SHP77 treated with DMSO at 0.1 percent for 48 hours (cell line): ENCODE measurements at places on chromosomes 2 and 18.

DNA sequence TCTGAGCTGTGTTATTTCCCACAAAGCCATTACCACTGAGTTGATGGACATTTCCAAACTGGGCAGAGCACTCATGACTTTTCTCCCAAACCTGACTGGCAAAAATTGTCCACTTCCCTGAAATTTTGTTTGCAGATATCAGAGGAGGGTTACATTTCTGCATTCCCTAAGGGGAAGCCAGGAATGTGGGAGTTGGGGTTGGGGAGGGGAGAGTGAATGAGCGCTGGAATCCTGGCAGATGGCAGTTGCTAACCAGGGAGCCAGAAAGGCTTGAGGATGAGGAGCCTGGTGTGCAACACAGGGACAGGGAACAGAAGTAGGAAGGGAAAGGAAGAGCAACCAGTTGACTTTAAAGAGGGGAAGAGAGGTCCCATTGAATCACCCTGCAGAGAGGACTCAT lies 14.0 kb upstream of the CCNYL1 start:
- DNase-seq: no peak

DNA sequence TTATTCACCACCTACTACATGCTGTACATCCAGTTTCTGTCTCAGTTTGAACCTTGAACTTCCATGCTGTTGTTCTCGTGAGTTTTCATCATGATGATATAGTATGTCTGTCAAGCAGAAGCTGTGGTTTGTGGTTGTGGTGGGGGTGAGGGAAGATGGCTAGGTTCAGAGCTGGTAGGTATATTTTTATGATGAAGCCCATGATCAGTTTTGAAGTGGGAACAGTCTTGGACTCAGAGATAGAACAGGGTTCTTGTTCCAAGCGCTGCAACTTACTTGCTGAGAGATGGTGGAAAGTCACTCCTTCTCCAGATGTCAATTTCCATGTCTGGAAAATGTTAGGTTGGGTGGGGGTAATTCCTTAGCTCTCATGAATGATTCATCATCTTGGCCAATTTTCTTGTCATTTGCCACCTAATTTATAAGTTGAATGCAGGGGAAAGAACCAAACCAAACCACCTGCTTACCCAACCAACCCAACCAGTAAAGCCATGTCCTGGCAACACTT lies 21.6 kb downstream of the PMAIP1 start:
- no peak for DNase-seq

- no peak for DNase-seq
Measured at GRCh38 chr2:70569559-70569958, 15.9 kb upstream of the TGFA start.

DNA sequence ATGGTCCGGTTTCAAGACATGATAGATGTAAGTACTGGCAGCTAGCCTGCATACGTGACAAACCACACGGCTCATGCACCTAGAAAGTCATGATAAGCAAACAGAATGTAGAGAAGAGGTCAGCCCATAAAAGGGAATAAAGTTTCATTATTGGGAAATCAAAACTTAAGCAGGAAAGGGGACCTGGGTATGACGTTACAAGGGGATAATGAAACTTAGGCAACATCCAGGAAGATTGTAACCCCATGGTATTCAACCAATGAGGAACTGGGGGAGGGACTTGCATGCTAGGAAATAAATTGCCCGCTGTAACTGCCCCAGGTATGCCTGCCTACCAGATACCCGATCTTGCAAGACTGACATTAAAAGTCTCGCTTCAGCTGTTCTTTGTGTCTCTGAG lies 1679.0 kb downstream of the SUCLG1 start:
- no peak for DNase-seq

- DNase-seq: no peak
Measured at GRCh38 chr18:60448487-60449267, 76.1 kb upstream of the MC4R start.

DNA sequence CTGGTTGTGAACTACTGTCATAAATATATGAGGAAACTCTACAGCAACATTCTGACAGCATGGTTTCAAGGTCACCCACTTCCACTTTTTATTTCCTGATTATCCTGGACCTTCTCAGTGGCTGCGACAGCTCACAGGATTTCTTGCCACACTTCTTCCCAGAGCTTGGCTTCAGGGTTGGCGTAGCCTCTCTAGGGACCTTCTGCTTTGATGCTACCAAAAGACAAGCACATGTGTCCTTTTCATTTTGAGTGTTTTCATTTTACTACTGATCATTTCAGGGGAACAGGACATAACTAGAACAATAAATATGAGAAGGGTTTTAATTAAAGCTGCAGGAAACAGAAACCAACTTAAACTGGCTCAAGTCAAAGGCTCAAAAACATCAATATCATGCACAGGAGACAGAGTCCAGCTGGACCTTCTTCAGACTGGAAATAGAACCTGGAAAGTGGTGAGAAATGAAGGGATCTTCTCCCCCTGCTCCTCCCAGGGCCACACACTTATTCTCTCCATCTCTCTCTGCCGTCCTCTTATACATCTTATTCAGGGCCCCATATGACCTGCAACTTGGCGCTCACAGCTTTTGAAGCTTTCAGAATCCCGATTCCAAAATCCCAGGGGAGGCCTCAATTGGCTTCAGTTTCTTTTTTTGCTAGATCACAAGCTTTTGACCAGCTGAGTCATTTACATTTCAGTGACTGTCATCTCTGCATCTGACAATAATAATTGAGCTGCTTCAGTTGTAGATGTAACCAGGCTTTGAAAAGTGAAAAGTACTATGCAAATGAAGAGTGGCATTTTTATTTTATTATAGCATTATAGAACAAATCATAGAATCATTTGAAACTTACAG lies 9.7 kb downstream of the VIT start:
- DNase-seq: no peak

GRCh38 chr2:67792681-67793091 lies 270.1 kb downstream of the C1D start:
- no peak for DNase-seq

- DNase-seq: no peak
Measured at GRCh38 chr2:203578759-203579643, 43.9 kb upstream of the RAPH1 start.

DNA sequence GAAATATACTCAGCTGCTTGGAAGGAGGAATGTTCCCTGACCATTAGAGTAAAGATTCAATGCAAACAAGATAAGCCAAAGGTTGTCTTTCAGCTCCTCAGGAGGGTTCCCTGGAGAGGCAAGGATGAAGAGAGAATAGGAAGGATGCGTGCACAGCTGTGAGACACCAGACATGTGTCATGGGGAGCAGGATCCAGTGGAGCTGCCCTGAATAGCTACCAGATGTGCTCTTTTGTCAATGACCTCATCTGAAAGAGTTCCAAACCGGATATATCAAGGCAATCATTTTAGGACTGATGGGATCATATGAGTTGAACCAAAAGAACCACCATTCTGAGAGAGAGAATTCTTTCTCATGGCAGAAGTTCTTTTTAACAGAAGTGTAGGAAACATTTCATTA lies 490.6 kb downstream of the IRS1 start:
- DNase-seq: no peak

GRCh38 chr18:78776151-78776550 lies 203.5 kb upstream of the SALL3 start:
- no peak for DNase-seq

- DNase-seq: no peak
Measured at GRCh38 chr2:19367326-19367725, 8.9 kb upstream of the OSR1 start.

DNA sequence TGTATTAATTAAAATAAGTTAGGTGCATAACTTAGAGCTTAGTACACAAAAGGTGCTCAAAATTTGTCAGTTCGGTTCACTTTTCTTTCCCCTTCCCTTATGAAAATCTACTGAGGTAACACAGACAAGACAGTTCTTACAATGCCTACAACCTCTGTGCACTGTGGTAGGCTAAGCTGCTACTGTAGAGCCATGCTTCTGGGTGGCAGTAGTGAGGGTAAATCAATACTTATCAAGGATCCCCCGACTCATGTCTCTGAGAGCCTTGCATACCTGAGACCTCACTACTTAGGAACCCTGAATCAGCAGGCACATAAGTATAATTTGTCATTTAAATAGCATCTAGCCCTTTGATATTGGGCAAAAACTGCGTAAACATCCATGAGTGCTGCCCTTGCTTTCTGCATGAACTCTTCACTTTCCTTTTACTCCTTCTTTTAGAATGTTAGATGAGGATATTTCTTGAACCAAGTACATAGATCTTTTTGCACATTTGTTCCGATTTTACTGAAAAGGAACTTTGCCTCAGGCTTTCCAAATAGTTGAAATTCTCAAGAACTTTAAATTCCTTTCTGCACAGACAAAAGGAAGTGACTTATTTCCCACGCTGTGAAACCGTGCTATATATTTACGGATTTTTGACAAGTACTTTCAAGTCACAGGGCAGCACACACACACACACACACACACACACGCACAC lies 234.4 kb downstream of the TRIB2 start:
- DNase-seq: no peak

GRCh38 chr2:85890522-85891176 lies 1.9 kb upstream of the ST3GAL5 start:
- DNase-seq: no peak

- no peak for DNase-seq
Measured at GRCh38 chr18:32618546-32618945, 147.9 kb upstream of the GAREM1 start.

DNA sequence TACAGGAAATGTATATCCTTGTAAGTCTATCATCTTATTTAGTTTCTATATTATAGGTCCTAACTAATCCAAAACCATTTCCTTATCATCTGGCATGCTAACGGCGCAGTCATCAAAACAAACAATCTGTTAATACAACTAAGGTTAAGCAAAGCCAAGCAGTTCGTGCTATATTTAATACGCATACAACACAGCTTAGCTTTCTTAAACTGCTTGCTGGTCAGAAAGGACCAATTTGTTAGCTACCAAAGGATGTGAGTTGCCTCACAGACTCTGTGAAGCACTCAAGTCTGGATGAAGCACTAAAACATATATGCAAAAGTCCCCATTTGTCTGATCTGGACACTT lies 67.0 kb downstream of the ZEB2 start:
- DNase-seq: no peak

- DNase-seq: no peak
Measured at GRCh38 chr2:25977768-25978167, 4.5 kb downstream of the KIF3C start.

DNA sequence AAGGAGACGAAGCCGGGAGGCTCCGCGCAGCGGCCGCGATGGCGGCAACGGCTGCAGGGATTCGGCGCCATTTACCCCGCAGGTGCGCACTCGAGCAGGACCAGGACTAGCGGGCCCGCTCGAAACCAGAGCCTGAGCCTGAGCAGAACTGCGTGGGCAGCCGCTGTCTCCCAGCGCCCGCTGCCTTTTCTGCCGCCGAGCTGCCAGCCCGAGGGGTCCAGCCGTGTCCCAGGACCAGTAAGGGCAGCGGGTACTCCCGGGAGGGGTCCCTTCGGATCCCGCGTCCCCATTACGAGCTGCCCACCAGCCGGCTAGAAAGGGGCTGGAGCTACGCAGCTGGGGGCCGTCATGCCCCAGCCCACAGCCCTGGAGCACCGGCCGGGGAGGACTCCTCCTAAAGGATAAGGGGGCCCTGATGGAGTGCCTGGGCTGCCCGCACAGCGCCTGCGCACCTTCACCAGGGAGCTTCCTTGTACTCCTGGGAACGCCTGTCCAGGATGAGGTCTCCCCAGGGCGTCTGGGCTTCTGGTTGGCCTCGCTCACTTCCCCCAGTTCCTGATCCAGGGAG lies 9.9 kb downstream of the ALPP start:
- no peak for DNase-seq

DNA sequence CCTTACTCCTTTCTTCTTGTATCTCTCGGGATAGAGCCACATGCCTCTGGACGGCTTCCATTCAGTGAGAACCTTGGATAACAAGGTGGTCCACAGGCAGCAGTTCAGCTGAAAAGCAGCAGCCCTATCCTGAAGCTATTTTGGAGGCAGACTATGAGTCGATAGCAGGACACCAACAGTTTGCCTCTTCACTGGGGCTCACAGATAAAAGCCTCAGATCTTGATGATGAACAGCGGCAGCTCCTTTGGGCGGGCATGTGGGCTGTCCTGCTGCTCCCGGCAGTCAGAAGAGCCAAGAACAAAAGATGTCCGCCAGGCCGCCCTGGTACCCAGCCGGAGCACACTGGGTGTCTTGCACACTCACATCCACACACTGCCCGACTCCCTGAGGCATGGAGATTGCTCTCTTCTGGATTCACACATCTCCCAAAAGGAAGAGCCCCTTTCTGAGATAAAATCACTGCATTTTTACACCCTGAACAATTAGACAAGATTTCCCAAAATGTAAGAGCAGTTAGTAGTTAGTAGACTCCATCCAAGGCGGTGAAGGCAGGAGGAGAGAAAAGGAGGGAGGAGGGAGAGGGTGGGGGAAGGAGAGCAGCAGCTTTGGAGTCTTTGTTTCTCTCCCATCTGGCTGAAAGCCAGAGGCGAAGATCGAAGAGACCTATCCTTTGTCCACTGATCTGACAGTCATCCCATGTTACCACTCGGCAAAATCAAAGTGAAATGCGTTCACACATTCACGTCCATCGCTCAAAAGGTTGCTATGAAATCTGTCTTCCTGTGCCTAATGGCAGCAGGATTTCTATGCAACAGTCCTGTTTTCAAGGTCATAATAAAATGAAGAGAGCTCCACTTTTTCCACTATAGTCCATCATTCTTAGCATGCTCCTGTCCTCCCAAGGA lies 90.1 kb upstream of the KLF7 start:
- DNase-seq: no peak

GRCh38 chr2:159706385-159706980 lies 5.8 kb upstream of the MARCHF7 start:
- DNase-seq: no peak

DNA sequence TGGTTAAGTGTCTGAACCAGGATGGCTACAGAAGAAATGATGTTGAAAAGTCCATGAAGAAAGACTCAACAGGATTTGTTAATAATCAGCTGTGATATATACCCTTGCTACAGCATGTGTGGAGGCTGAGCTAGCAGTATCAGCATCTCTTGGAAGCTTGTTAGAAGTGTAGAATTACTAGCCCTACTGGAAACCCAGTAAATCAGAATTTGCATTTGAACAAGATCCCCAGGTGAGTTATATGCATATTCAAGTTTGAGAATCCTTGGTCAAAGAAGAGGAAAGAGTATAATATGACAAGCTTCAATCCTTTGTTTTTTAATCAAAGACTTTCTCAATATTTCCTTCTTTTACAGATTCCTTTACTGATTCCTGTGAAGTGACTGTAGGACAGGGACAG lies 109.0 kb upstream of the KCNJ3 start:
- DNase-seq: no peak

DNA sequence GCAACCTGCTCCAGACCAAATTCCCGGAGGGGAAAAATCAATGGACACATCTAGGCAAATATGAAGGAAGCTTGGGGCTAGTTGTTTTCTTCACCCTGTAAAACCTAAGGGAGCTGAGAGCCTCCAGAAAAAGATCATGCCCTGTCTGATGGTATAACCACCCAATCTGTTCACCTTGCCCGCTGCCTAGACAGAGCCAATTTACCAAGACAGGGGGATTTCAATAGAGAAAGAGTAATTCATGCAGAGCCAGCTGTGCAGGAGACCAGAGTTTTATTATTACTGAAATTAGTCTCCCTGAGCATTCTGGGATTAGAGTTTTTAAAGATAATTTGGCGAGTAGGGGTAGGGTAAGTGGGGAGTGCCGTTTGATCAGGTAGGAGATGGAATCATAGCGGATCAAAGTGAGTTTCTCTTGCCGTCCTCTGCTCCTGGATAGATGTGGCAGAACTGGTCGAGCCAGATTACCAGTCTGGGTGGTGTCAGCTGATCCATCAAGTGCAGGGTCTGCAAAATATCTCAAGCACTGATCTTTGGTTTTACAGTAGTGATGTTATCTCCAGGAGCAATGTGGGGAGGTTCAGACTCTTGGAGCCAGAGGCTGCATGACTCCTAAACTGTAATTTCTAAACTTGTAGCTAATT lies 35.1 kb upstream of the B4GALT6 start:
- no peak for DNase-seq
